MCF 10A (cell line): ENCODE measurements at places on chromosomes 12 and 14. TPM values are rescaled to one million over a fixed set of nuclear protein-coding genes. Genes with fewer than 3 reads are reported as not detected.
A peak's percentile ranks its signal among the peaks of the same experiment; 100 is the strongest.

GRCh38 chr14:103232831-103233319, 101.2 kb upstream of the EIF5 start:
- no peak for DNase-seq

GRCh38 chr14:99630202-99630601, 14.7 kb upstream of the HHIPL1 start:
- DNase-seq = no peak

GRCh38 chr14:104677512-104678332, 11.7 kb upstream of the INF2 start:
- DNase-seq = peak; percentile 80

DNA sequence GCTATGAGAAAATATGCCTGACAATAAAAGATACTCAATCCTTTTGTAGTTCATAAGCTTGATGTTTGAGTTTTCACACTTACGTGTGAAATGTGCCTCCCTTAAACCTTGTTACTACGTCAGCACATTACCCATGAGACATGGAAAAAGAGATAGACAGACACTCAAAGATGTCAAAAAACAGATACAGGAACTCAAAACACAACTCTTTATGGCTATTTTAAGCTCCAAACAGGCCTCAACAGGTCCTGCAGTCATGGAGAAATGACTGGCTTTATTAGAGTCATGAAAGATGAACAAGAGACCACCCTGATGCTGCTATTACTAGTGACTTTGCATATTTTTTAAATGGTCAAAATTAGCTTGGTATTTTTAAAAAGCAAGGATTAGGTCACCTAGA, 184.5 kb downstream of the MON2 start:
- no peak for DNase-seq

DNA sequence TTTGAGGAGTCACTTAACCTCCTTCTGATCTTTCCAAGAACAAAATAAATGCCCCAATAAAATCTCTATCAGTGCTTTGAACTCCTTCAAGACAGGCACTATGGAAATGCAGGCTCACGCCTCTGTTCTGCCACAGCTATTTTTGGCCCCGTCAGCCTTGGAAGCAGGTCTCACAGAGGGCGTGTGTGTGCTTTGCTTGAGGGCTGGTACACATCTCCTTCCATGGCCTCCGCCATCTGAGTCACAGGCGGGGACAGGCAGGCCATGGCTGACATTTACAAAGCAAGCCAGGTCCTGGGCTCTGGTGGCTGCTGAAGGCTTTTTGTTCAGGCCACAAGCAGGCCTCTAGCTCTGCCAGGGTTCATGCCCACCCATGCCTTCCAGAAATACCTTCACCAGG, 16.0 kb downstream of the PRIMA1 start:
- no peak for DNase-seq

GRCh38 chr12:93848523-93849101, 171.4 kb downstream of the CRADD start:
- DNase-seq = no peak

GRCh38 chr12:28878629-28879028, 270.4 kb upstream of the FAR2 start:
- no peak for DNase-seq

GRCh38 chr12:105275997-105276733, 40.2 kb upstream of the APPL2 start:
- DNase-seq = no peak

DNA sequence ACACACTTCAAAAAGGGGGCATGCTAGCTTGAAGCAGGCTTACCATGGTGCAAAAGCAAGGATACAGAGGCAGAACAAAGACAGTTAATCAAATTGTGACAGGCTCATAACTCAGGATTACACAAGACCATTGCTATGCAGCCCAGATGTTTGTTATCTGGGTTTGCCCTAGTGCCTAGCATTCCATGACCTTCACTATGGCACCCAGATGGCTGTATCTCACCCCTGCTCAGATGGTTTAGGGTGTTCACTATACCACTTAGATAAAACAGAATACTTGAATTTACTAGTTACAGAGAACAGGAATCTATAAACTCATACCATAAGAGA, 56.2 kb downstream of the SDR9C7 start:
- peak; percentile 11 for DNase-seq

The ZFYVE1 gene
- total RNA-seq = 13.3 and 17.6 TPM in 2 replicates

The GPN3 gene
- 16.1 and 18.1 TPM in 2 replicates for total RNA-seq
